Right lobe of liver (tissue), 6 donors: ENCODE measurements at places on chromosomes 13 and 19. TPM values are rescaled to one million over a fixed set of nuclear protein-coding genes. Genes with fewer than 3 reads are reported as not detected.

The SPPL2B gene
- total RNA-seq = 27.6 TPM

DNA sequence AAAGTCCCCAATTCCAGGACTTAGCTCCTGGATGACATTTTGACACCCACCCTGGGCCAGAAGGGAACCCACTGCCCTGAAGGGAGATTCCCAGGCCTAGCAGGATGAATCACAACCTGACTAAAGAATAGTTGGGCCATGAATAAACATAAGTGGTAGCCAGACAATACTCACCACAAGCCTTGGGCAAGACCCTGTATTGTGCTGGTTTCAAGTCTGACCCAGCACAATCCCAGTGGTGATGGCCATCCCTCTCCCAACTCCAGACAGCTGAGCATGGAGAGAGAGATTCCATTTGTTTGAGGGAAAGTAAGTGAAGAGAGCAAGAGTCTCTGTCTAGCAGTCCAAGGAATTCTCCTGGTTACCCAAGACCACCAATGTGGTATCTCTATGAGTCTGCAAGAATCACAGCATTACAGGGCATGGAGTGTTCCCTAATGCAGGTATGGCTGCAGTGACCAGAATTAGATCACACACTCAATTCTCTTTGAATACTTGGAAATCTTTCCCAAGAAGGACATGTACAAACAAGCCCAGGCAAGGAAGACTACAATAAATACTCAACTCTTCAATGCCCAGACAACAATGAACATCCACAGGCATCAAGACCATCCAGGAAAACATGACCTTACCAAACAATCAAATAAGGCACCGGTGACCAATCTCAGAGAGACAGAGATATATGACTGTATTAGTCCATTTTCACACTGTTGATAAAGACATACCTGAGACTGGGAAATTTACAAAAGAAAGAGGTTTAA, 158.0 kb downstream of the VWA8 start:
- H3K4me1 ChIP-seq = no peaks in the 10 kb centered on the region
- DNase-seq = no peak
- H3K4me3 ChIP-seq = no peak overlapping the region
- peaks cover 4% of the 10 kb centered on the region for H3K36me3 ChIP-seq
- no peaks in the 10 kb centered on the region for H3K27me3 ChIP-seq

DNA sequence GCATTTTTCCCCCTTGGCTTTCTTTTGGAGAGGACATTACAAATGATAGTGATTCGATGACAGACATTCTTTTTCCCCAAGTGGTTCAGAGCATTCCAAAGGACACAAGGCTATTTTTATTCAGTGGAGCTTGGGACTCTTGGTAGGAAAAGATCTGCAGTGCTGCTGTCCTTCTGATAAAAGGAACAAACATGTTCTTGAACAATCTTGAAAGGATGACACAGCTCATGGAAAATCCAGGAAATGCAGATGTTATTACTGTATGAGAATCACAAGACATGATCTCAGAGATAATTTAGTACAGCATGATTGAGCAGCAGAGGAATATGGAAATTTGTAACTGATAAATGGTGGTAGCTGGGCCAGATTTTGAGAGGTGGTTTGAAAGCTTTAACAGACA, 96.2 kb upstream of the RFC3 start:
- no peak overlapping the region for H3K4me3 ChIP-seq
- H3K27me3 ChIP-seq = no peaks in the 10 kb centered on the region
- DNase-seq = no peak
- no peaks in the 10 kb centered on the region for H3K36me3 ChIP-seq

GRCh38 chr13:90918536-90918935, 429.0 kb upstream of the MIR17HG start:
- no peak overlapping the region for H3K27ac ChIP-seq
- no peaks in the 10 kb centered on the region for H3K27me3 ChIP-seq
- H3K4me1 ChIP-seq = no peaks in the 10 kb centered on the region
- no peak overlapping the region for H3K4me3 ChIP-seq
- no peaks in the 10 kb centered on the region for H3K36me3 ChIP-seq

DNA sequence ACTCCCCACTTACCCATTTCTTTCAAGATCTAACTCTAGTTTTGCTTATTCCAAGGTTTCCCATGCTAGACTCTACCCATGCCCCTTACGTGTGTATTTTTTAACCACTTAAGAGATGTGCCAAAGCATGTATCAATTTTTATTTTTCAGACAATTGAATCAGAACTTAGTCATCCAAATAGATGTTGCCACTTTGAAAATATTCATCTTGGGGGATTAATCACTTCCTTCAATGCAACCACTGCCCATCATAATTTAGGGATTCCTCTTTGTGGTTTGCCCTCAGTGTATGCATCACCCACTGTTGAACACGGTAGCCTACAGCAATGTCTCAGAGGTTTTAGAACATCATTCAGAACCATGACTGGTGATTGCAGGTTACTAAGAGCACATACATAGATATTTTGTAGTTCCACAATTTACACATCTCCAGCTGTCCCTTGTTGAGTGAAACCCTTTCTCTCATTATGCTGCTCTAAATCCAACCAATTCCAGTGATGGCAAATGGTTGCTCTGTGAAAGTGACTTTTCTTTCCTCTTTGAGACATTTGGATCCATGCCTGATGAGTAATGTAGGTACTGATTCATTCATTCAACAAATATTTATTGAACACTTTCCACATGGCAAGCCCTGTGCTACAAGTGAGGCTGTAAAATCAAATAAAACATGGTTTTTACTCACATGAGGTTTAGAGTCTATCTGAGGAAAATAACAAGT, 60.6 kb upstream of the SERP2 start:
- no peak for DNase-seq
- no peaks in the 10 kb centered on the region for H3K4me1 ChIP-seq
- H3K4me3 ChIP-seq = no peak overlapping the region
- no peak overlapping the region for H3K27ac ChIP-seq
- no peaks in the 10 kb centered on the region for H3K27me3 ChIP-seq
- no peaks in the 10 kb centered on the region for H3K36me3 ChIP-seq

The SIGLECL1 gene
- not detected for total RNA-seq

The HMG20B gene
- total RNA-seq = 58.6 TPM
